ENCODE measurements at places on chromosomes 16 and 17.

GRCh38 chr17:6020376-6021010 lies 49.7 kb upstream of the WSCD1 start:
- no peak for DNase-seq

DNA sequence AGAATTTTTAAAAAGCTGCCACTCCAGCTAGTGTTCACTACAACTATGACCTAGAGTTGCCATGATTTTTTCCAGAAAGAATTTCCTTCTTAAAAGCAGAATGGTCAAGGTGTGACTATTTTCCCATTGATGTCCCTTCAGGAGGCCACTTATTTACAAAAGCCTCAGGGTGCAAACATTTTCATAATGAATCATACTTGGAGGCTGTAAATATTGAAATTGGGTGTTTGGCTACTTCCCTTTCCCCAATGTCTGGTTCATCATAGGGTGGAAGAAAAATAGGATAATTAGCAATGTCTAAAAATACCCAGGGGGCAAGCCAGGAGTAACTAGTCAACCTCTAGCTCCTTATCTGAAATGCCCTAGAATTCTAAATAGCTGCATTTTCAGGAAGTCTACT lies 18.8 kb downstream of the AXIN2 start:
- DNase-seq, result no peak

DNA sequence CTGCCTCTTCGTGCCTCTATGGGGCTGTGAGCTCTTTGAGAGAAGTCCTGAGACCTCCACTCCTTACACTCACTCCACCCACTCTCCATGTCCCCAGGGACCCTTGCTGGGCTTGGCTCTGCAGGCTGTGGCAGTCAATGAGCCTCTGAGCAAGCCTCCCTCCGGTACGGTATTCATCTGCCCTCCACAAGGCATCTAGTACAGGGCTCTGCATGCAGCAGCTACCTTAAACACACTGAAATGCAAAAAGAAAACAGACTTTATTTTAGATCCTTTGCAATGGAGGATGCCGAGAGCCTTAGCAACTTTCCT lies 38.9 kb upstream of the SMPD3 start:
- no peak for DNase-seq

- DNase-seq, result no peak
Observed at GRCh38 chr16:75000481-75001081, 1.8 kb downstream of the ZNRF1 start.

GRCh38 chr17:17088086-17088485 lies 45.8 kb downstream of the MPRIP start:
- no peak for DNase-seq

- DNase-seq, result no peak
Observed at GRCh38 chr16:85624646-85625045, 11.5 kb downstream of the GSE1 start.

DNA sequence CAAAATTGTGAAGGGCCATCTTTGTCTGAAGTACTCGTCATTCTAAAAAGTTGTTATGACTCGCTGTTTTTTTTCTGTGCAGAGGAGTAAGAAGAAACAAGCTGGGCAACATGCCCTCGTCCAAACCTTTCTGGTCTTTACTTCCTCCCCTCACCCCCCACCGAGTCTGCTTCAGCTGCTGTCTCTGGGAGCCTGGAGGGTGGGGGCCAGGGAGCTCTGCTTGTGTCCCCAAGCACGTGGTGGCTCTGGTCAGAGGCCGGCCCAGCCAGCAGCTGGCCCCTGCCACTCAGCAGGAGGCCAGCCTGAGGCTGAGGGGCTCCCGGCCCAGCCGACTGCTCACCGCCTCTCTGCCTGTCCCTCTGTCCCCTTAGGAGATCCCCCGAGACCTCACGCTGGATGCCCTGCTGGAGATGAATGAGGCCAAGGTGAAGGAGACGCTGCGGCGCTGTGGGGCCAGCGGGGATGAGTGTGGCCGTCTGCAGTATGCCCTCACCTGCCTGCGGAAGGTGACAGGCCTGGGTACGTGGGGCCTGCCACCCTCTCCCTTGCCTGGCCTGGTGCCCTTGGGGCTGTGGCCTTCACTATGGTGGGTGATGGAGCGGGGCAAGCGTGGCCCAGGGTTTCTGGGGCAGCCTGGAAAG lies 53.7 kb upstream of the LGALS9 start:
- no peak for DNase-seq

DNA sequence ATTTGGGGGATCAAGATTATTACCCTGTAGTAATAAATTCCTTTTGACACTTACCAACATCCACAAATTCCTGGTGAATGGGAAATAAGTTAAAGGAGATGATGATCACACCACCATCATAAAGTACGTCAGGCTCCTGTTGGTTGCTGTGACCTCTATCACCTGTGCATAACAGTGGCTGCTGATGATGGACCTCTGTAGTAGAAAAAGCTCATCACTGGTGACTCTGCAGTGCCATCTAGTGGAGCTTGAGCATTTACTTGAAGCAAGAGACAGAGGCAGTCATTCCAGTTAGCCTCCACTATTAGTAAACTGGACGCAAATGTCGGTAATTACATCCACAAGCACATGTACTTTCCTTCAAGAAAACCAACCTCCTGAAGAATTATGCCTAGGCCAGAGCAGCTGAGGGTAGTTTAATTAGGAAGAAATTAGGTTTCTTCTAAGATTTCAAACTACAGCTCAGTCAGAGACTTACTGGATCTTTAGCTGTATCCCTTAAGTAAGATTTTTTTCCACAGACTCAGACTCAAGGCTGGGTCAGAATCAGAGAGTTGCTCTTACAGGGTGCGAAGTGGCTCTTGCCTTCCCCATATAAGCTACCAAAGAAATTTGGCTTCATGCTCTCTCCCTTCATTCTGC lies 39.3 kb downstream of the CYB561 start:
- peak; percentile 94 for DNase-seq

GRCh38 chr16:49639739-49640431 lies 216.0 kb downstream of the ZNF423 start:
- DNase-seq, result no peak

DNA sequence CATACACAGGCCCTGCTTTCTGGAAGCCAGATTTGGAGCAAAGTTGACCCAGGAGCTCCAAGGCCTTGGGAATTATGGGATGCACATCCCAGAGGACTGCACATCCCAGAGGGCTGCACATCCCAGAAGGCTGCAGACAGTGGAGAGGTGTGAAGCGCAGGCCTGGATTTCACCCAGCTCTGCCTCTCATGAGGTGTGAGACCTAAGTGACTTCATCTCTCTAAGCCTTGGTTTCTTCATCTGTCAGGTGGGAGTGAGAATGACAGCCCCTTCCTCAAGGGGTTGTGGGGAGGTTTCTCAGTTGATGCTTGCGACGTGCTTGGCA lies 102.3 kb downstream of the GSG1L start:
- DNase-seq, result no peak

DNA sequence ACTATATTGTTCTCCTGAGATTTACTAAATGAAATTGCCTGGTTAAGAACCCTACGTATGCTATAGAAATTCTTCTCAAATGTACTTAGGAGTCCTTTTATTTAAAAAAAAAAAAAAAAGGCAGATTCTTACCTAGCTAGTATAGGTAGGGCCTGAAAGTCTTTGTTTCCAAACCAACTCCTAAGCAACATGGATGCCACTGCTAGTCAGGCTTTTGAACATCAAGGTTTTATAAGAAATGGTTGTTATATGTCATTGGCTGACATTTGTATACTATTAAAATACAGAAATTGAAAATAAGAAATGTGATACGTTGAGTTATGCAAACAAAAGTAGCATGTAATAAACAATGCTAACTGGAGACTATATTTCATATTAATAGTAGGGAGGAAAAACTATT lies 1.2 kb downstream of the EVI2A start:
- DNase-seq, result no peak

- DNase-seq, result no peak
Observed at GRCh38 chr16:55328611-55329569, 4.9 kb downstream of the IRX6 start.

DNA sequence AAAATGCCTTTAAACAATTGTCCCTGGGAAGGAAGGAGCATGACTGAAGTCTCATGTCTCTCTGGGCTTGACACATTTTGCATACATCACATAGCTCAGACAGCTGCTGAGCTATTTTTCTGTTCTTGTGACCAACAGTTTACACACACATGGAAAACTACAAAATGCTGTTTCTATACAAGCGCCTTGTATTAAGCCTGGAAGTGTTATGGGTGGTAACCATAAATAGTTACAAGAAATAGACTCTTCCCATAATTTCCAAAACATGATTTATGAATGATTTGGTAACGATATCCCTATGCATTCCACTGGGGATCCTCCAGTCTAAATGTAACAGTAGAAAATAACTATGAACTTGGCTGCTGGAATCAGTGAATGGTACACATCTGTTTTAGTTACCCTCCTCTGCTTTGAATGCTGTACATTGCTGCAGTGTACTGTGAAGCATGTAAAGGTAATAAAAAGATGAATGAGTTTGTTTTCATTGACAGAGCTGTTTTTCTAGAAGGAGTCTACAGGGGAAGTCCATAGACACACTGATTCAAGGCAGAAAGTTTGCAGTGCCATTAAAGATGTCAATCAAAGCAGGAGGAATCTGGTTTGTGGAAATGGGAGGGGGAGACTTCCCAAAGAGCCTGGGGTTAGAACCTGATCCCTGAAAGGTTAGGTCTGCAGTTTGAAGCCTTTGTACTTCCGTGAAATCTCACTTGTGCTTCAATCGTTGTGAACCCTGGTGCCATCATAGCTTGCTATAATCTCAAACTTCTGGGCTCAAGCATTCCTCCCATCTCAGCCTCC lies 5.0 kb downstream of the ACSF2 start:
- no peak for DNase-seq

DNA sequence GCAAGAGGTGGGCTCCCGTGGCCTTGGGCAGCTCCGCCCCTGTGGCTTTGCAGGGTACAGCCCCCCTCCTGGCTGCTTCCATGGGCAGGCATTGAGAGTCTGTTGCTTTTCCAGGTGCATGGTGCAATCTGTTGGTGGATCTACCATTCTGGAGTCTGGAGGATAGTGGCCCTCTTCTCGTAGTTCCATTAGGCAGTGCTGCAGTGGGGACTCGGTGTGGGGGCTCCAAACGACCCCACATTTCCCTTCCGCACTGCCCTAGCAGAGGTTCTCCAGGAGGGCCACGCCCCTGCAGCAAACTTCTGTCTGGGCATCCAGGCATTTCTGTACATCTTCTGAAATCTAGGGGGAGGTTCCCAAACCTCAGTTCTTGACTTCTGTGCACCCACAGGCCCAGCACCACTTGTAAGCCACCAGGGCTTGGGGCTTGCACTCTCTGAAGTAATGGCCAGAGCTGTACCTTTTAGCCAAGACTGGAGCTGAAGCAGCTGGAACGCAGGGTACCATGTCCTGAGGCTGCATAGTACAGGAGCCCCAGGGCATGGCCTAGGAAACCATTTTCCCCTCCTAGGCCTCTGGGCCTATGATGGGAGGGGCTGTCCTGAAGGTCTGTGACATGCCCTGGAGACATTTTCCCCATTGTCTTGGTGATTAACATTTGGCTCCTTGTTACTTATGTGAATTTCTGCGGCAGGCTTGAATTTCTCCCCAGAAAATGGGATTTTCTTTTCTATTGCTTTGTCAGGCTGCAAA lies 6.0 kb downstream of the PRKAR1A start:
- no peak for DNase-seq

- DNase-seq, result no peak
Observed at GRCh38 chr17:50359005-50359699, 13.2 kb downstream of the XYLT2 start.

DNA sequence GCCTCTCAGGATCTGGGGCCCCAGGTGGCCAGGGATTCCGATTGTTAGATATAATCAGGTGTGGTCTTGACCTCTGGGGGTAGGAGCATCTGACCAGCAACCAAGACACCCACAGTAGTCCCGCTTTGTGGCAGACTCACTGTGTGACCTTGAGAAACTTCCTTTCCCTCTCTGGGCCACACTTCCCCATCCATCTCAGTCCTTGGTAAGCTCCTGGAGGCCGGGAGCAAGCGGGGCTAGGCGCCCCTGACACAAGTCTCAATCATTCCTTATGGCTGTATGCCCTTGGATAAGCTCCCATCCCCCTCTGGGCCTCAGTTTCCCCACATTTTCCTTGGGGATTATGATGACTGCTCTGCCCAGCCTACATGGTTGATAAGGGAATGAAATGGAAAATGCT lies 21.3 kb downstream of the CPNE2 start:
- no peak for DNase-seq

DNA sequence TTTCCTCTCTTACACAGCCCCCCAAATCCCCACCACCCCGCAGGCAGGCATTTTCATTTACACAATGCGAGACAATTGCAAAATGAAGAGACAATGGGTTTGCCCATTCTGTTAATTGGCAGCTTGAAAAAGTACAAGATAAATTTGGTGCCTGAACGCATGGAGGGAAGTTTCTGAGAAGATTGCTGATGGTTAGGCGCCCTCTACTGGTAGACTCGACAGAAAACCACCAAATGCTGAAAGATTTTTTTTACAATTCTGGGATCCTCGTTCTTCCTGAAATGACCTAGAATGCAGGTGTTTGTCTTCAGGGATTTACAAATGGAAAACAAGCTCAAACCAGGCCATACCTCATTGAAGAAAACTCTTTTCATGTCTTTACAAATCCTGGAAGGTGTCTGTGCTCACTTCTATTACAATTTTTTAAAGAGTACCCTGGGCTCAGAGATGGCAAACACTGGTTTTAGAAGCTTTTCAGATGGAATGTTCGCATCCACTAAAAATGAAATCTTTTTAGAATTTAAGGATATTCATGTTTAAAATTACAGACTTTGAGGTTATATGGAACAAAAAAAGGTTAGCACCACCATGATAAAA lies 338.5 kb downstream of the PMP22 start:
- DNase-seq, result peak; percentile 32

- DNase-seq, result no peak
Observed at GRCh38 chr16:22633280-22633679, 122.6 kb downstream of the NPIPB5 start.

GRCh38 chr17:9200699-9201359 lies 179.5 kb downstream of the NTN1 start:
- no peak for DNase-seq

GRCh38 chr17:68657166-68657565 lies 56.0 kb upstream of the FAM20A start:
- no peak for DNase-seq

GRCh38 chr17:78879635-78880186 lies 23.3 kb downstream of the CEP295NL start:
- no peak for DNase-seq
